ENCODE measurements at places on chromosomes 5 and 9.
A peak's percentile ranks its signal among the peaks of the same experiment; 100 is the strongest.

DNA sequence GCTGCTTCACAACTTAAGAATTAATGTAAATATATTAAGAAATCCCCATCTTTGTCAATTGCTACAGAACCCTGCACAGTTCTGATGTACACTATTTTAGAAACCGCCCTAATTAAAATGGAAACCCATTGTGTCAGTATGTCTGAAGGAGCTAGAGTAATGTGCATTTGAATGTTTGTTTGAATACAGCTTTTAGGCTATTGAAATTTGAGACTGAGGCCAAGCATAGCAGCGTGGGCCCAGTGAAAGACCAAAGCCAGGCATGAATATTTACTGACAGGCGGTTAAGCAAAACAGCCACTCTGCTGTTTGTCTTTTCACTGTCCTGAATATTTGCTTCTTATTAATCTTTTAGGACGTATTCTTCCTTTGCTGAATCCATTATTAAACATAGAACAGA is 252.3 kb downstream of the IZUMO3 start:
- no peak for DNase-seq

- DNase-seq, result peak; percentile 18
Measured at GRCh38 chr5:53170746-53171349, 61.3 kb upstream of the MOCS2 start.

GRCh38 chr9:110744715-110745384 is 76.3 kb downstream of the MUSK start:
- DNase-seq, result peak; percentile 67

DNA sequence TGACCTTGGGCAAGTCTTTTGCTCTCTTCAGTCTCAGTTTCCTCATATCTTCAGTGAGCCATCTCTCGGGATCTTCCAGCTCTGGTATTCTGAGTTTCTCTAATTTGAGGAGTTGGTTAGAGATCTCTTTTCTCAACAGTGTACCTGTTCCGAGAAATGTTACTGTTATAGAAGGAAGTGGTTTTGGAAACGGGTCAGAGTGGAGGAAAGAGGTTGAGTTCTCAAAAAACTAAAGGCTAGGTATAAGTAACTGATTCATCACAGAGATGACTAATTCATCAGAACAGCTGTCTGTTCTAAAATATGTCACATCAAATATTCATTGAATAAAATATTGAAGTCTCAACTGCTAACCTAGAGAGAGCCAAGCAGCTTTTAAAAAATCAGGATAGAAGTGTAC is 106.6 kb downstream of the PALM2AKAP2 start:
- no peak for DNase-seq

GRCh38 chr5:151686674-151687407 is at the start of gene SPARC:
Gene SPARC, minus strand, starts transcription at chr5:151686915. Its CDS starts 10,727 bp downstream, at chr5:151676188.
- no peak for DNase-seq

GRCh38 chr9:114214686-114215414 is 59.5 kb downstream of the COL27A1 start:
- no peak for DNase-seq

DNA sequence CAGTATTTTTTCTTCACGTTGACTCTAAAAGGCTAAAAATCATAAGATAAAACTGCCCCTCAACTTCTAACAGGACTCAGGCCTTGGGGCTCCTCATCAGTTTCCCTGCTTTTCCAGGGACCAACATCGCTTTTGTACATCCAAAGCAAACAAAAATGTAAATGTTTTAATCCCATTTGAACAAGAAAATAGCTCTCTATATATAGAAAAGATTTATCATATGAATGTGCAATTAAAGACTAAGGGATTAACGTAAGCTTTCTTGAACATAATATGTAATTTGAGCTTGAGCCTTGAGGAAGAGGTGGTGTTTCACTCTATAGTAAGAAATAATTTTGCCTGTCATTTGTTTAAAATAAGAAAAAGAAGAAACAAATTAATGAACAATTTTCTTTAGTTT is 547.2 kb upstream of the ACO1 start:
- DNase-seq, result no peak

DNA sequence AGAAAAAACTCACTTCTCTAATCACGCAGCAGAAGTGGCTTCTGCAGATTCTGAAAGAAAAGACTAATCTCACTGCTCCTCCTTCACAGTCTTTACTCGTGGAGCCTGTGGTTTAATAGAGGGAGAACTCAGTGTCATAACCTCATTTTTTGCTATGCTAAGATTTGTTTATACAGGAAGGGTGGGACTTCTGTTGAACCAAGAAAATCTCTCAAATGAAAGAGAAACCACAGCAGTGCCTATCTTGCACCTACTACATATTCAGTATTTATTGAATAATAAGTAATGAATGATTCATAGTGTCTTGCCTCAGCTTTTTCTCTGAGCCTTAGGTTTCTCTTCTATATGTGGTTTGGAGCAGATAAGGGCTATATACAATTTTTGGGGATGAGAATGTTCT is 136.1 kb upstream of the DMAC1 start:
- DNase-seq, result no peak

Data from A549 (cell line).